KBM-7 (cell line): ENCODE measurements at places on chromosomes 1 and 21.
A peak's percentile ranks its signal among the peaks of the same experiment; 100 is the strongest.

DNA sequence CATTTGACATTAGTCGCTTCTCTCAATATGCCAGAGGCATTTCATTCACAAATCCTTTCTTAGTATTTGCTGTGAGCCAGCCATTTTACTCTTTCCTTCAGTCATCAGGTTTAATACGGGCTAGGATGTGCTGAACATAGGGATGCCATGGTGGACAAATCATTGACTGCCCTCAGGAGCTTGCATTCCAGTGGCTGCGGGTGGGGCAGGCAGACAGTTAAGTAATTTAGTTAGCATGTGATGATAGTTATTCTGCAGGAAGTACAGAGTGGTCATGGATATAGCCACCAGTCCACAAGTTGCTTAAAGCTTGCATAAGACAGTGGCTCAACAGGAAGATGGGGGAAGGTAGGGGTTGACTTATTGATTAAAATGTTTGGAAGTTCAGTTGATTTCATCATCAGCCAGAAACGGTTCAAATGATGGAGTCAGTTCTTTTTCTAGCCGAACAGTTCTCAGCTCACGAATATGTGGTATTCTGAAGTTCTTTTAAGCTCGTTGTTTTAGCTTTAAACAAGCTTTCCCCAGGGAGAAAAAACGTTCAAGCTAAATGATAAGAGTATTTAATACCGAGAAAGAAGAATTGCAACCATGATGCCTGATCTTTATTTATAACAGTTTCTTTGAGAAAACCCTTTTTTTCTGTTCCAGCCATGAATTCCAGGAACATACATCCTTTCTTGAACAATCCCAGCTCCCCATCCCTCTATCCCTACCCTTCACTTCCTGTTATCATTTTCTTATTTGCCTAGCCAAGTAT, 1.4 kb downstream of the SLC22A15 start:
- peak; percentile 74 for DNase-seq

DNA sequence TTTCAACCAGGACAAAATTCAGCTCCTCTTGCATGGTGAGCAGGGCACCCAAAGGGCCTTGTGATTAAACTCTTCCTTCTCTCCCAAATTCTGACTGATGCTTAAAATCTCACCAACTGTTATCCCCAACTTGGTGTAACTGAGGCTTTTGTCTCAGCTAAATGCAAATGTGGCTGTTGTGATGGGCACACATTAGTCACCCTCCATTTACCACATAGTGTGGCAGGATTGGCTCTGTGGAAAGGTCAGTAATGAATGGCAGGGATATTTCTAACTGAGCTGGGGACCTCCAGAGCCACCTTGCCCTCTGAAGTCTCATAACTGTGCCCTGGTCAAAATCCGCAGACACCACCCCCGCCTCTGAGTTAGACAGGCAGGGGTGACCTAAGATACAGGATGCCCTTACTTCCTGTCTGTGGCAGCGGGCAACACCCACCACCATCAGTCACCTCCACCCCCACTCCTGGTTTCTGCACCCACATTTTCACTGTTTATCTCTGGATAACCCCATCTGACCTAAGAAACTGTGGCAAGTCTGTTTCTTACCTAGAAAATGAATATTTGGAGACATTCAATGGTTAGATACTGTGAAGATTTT, 25.4 kb upstream of the RGS16 start:
- DNase-seq, result no peak

- DNase-seq, result no peak
Measured at GRCh38 chr1:184150776-184151531, 99.4 kb downstream of the TSEN15 start.

DNA sequence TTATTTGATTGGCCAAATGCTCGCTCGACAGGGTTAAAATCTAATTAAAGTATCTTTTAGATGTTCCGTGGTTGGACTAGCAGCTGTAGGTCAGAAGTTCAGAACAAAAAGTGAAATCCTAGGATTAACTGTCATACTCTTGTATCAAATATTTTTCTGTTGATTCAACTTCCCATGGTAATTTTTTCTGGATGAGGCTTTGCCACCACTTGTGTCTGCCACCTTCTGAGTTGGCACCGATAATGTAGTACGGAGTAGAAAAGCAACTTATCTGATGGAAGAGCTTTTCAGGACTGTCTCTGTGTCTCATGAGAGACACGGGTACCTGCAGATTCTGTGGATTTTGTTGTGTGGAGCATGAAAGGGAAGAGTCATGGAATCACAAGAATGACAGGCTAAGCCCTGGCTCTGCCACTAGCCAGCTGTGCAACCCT, 44.6 kb upstream of the CNN3 start:
- DNase-seq, result no peak
